Stimulated activated CD4-positive, alpha-beta T cell treated with anti-CD3 and anti-CD28 coated beads, Interleukin-12 subunit alpha, Interleukin-12 subunit beta, amount 100 ng/mL, for 48 hours (primary cell): ENCODE measurements at places on chromosomes 7 and 10.

- DNase-seq = no peak
Measured at GRCh38 chr10:42938351-42938750, 138.5 kb upstream of the RET start.

- no peak for DNase-seq
Measured at GRCh38 chr7:65250216-65250615, 123.4 kb upstream of the ZNF92 start.

DNA sequence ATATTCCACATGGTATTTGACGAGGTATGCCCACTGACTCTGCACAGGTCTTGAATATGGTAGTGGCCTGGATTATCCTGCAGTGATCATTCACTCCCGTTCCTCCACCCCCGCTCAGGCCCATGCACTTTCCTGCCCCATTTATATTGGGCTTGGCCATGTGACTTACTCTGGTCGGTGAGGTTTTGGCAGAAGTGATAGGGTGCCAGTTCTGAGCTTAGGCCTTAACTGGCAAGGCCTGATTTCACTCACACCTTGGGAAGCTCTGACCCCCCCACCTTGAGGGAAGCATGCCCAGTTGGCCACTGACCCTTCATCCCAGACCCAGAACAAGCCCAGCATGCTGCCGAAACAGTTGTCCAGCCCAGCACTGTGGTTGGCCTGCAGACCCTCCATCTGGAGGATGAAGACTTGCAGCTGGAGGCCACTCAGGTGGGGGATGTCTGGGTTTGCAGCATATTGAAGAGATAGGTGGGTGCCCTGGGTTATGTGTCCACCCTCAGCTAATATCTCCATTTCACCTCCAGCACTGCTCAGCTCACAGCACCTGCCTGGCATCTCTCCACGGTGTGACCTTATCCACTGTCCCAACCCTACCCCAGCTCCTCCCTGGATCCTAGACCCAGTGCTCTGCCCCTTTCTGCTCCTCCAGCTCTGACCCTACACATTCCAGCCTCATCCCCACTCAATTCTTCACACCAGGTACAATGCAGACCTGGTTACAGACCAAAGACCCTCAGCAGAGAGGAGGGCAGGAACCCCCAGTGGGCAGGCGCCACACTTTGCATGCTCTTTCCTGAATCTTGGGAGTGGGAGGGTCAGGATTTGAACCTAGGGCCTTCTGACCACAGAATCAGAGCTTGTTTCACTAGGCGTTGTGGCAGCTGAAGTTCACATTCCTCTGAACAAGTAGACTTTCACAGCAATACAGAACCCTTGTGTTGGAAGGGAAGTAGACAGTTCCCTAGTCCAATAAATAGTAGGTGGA is 138.1 kb upstream of the CHST15 start:
- peak; percentile 39 for DNase-seq

- DNase-seq = no peak
Measured at GRCh38 chr7:119594956-119595355, 678.0 kb upstream of the KCND2 start.

GRCh38 chr10:125482108-125482507 is 200.9 kb downstream of the TEX36 start:
- DNase-seq = no peak

DNA sequence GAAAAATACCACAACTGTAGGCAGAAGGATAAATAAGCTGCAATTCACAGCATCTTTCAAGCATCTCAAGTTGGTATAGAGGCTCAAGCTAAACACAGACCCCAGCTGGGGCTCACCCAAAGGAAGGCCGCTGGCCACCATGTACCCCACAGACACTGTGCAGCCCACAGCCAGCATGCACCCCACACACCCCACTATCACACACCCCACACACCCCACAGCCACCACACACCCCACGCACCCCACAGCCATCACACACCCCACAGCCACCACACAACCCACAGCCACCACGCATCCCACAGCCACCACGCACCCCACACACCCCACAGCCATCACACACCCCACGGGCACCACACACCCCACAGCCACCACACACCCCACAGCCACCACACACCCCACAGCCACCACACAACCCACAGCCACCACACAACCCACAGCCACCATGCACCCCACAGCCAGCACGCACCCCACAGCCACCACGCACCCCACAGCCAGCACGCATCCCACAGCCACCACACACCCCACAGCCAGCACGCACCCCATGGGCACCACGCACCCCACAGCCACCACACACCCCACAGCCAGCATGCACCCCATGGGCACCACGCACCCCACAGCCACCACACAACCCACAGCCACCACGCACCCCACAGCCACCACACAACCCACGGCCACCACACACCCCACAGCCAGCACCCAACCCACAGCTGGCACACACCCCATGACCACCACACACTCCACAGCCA is 214.7 kb downstream of the DNAJB6 start:
- no peak for DNase-seq

DNA sequence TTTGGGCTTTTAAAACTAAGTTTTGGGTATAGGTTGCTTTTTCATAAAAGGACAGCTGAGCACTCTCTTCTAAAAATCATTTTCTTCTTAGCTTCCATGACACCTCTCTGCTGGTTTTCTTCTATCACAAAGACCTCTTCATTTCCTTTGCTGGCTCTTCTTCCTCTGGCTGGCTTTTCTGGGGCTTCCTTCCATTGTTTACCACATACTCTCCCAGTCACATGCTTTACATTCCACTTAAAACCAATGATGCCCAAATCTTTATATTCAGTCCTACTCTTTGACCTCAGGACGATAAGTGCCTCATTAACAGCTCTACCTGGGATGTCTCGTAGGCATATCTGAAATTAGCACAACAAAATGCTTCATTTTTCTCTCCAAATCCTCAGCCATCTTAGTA is 26.8 kb downstream of the FAM133B start:
- DNase-seq = no peak

DNA sequence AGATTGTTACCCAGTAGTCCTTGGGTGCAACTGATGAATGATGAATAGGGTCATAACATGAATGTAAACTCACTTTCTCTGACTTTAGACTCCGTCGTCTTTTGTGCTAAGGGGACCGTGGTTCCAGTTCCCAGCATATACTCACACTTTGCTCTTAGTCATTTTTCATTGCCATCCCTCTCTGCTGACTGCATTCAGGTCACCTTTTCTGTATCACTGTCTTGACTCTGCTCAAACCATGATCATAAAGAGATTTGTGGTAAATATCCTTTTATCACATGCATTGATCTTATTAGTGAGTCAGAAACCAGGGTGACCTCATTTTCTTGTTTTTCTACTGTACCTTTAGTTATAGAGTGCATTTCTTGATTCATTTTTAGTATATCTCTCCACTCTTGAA is 141.1 kb upstream of the AGR3 start:
- peak; percentile 25 for DNase-seq

DNA sequence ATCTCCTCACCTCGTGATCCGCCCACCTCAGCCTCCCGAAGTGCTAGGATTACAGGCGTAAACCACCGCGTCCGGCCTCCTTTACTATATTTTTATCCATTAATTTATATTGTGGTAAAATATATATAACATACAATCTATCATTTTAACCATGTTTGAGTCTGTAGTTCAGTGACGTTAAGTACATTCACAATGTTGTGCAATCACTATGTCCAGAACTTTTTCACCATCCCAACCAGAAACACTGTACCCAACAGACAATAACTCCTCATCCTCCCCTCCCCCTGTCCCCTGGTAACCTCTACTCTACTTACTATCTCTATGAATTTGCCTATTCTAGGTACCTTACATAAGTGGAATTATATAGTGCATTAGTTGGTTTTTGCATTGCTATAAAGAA is 297.5 kb upstream of the GALNT17 start:
- no peak for DNase-seq

GRCh38 chr7:135712796-135713195 is 15.2 kb downstream of the SLC13A4 start:
- no peak for DNase-seq

DNA sequence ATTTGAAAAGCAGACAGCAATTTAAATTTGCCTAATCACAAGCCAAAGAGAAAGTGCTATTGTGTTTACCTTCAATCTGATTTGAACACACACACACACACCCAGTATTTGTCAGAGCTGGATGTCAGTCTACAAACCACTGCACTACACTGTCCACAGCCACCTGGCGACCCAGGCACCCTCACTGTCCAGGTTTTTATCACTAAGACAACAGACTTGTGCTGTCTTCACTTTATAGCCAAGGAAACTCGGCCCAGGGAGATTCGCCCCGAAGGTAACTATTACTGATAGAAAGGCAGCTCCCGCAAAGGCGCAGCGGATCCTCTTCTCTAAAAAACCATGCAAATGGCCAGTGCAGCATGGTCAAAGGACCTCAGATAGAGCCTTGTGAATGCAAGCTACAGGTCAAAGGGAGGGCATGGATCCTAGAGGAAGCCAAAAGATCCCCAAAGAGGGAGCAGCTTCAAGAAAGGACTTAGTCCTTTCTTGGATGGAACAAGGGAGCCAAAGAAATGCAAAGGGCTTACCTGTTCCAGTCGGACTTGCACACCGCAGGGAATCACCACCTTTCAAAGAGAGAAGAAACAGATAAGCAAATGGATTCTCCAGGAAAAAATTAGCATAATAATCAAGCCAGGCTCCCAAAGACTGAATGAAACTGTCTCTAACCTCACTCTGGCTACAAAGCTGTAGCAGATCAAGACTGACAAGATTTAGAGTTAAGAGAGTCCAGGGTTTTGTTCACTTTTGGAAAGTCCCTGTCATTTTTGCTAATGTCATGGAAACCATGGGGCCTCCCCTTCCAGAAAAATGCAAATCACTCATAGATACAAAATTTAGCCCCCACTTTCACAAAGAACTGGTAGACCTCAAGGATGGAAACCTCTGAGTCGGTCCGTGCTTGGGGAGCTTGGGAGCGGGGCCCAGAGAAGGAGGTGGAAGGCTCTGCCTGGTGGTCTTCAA is 101.1 kb downstream of the TNS3 start:
- DNase-seq = no peak

DNA sequence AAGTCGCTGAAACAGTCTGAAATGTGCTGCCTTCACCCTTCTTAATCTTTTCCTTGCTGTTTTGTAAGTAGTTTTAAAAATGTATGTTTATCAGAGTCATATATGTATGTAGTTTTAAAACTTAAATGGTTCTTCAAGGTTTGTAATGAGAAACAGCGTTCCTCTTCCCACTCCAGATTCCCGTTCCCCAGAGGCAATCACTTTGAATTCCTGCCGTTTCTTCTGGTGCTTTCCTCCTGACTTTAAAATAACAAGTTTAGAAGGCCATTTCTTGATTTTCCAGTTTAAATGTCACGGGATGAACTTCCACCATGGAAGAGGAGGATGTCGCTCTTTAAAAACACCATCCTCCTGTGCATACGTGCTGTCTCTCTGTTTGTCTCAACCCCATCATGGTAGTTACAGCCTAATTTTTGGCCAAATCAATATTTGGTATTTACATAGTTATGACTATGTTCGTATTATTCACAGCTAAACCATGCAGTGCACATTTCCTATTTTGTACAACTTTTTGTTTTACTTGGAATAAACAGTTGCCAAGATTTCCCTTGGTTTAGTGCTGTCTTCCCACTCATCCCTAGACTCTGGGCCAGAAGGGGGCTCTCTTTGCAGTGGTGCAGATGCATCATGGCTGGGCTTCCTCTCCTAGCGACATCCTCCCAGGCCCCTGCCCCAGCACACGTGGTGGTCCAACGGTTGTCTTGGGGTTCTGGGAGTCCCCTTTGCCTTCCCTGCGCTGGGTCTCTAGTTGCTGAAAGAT is 151.4 kb downstream of the PTPN20 start:
- no peak for DNase-seq

- DNase-seq = no peak
Measured at GRCh38 chr7:133491846-133492652, 239.2 kb downstream of the EXOC4 start.

DNA sequence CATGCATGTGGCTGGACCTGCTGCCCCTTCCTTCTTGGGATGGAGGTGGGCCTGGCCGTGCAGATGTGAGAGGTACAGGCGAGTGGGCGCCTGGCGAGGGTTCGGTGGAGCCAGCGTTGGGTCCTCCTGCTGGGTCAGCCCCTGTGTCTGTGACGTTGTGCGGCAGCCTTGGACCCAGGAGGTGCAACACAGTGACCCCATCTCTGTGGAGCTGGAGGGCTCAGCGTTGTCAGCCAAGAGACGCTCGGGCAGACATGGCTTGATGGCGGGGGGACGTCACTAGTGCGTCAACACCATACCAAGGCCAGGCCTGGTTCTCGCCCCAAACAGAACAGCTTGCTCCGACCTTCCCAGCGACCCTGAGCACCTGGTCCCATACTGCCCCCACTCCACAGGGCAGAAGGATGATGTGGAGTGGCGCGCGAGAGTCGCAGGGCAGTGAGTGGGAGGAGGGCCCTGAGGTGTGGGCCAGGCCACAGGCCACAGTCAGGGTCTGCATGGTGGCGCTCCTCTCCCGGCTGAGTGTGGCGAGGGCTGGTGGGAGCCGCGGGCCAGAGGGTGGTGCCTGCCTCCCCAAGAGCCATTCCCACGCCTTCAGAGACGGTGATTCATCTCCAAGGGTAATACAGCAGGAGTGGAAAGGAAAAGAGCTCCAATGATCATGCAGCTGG is 184.4 kb downstream of the DNAJB6 start:
- no peak for DNase-seq

GRCh38 chr7:36658335-36659171 is 65.7 kb downstream of the AOAH start:
- DNase-seq = no peak

DNA sequence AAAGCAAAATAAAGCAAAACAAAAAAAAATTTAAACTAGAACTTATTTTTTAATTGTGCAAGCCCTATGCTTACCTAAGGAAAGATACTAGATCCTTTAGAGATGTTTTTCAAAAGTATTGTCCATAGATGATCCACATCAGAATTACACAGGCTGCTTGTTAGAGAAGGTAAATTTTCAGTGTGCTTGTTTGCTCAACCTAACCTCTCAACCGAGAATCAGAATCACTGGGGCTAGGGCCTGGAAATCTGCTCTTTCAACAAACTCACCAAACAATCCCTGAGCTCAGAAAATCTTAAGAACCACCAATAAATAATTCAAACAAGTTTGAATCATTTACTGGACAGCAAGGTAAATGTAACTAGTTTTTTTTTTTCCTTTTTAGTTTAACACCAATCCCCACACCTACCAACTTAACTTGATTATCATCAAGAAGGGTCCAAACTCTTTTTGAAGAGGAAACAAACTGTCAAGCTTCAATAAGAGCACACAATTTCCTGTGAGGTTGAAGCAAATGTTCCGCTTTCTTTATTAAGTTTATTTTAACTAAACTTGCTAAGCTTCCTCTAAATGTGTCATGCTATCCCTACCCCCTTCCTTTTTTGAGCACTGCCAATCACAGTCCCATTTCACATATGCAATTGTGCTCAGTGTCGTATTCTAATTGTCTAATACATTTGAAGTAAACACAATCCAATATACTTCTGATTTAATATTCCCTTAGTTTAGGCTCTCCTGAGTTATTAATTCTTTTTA is 7.4 kb upstream of the TSPAN33 start:
- DNase-seq = no peak

DNA sequence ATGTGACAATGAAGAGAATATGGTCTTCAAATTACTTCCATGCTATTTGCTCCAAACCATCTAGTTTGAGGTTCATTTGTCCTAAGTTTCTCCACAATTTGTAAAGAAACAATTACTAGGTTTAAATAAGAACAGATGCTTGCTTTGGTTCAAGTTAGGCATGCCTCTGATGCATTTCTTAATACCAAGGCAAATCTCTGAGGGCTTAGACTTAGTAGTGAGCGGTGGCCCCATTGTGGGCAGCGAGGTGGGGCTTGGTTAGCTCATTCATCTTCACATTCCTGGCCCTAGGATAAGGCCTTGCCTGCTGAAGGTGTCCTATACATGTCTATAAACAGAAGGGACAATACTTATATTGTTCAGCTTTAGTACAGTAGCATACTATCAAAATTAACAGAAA is 52.4 kb upstream of the RHEB start:
- DNase-seq = no peak

- no peak for DNase-seq
Measured at GRCh38 chr7:94472608-94473007, 37.0 kb upstream of the CASD1 start.
